Stimulated activated CD4-positive, alpha-beta T cell treated with anti-CD3 and anti-CD28 coated beads, Interleukin-15, amount 100 ng/mL, for 24 hours (primary cell): ENCODE measurements at places on chromosomes 3 and 15.

DNA sequence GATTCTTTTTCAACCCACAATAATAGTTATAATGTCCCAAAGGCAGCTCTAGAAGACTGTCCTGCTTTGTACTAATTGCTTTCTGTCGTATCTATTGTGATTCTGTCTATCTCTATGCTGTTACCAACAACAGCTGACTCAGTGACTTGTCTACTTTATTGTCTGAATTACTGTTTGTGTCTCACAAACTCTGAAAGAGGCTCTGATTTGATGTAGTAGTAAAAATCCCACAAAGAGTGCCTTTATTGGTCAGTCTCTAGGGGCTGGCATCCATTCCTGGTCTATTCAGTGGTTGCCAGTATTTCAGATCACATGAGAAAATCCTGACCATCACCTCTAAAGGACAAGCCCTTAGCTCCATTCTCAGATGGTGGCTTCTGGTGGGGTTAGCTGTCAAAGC, 254.2 kb downstream of the NSUN3 start:
- no peak for DNase-seq

- no peak for DNase-seq
Observed at GRCh38 chr3:67609709-67610108, 44.7 kb downstream of the SUCLG2 start.

GRCh38 chr3:105634708-105635107, 234.1 kb downstream of the CBLB start:
- no peak for DNase-seq

DNA sequence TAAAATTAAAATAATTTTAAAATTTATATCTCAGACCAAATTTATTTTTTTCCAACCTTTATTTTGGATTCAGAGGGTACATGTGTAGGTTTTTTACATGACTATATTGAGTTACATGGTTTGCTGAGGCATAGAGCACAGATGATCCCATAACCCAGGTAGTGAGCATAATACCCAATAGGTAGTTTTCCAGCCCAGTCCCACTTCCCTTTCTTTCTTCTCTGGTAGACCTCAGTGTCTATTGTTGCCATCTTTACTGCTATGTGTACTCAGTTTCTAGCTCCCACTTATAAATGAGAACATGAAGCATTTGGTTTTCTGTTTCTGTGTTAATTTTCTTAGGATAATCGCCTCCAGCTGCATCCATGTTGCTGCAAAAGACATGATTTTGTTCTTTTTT, 338.1 kb downstream of the EFHB start:
- no peak for DNase-seq

DNA sequence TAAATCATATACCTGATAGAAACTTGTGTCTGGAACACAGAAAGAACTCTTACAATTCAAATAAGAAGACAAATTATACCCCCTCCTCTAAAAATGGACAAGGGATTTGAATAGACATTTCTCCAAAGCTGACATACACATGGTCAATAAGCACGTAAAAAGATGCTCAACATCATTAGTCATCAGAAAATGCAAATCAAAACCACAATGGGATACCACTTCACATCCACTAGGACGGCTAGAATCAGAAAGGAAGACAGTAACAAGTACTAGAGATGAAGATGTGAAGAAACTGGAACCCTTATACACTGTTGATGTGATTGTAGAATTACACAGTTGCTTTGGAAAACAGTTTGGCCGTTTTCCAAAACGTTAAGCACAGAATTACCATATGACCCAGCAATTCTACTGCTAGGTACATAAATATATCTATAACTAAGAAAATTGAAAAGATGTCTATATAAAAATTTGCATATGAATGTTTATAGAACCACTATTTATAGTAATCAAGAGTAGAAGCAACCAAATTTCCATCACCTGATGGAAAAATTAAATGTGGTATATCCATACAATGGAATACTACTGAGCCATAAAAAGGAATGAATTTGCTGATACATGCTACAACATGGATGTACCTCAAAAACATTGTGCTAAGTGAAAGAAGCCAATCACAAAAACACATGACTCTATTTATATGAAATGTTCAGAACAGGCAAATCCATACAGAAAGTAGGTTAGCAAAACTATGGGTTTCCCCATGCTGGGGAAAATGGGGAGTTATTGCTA, 60.8 kb downstream of the GREM1 start:
- DNase-seq = no peak

- no peak for DNase-seq
Observed at GRCh38 chr3:194305356-194306108, 45.6 kb downstream of the CPN2 start.

DNA sequence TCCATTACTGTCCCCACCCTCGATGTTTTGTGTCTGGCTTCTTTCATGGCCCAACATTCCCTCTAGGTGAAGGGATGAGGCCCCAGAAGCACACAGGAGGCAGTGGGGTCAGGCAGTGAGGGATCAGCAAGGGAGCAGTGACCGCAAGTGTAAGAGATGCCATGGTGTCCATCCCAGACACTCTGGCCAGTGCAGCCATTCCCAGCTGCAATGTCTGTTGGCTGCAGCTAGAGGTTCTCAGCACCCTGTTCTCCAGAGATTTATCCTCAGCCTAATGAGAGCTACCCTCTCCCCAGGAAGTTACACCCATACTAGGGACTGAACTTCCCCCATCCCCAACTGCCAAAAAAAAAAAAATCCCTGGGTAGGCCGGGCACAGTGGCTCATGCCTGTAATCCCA, 40.2 kb downstream of the TRANK1 start:
- no peak for DNase-seq

- no peak for DNase-seq
Observed at GRCh38 chr3:102531686-102532085, 96.9 kb downstream of the ZPLD1 start.

DNA sequence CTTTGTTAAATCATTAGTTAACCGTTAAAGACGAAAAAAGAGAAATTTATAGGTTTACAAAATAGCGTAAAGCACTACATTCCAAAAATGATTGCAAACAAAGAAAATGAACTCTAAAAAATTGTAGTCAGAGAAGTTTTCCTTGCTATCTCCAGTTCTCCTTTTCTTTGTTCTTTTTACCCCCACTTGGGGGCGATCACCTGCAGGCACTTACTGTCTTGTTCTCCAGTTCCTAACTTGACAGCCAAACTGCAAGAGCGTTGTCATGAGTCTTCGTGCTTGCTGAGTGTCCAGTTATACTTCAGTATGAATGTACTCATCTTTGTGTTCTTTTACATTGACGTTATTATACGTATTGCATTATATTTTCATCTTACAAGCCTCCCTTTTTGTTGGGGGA, 54.5 kb downstream of the CHD2 start:
- peak; percentile 15 for DNase-seq

- no peak for DNase-seq
Observed at GRCh38 chr3:81846988-81847387, 85.5 kb upstream of the GBE1 start.

DNA sequence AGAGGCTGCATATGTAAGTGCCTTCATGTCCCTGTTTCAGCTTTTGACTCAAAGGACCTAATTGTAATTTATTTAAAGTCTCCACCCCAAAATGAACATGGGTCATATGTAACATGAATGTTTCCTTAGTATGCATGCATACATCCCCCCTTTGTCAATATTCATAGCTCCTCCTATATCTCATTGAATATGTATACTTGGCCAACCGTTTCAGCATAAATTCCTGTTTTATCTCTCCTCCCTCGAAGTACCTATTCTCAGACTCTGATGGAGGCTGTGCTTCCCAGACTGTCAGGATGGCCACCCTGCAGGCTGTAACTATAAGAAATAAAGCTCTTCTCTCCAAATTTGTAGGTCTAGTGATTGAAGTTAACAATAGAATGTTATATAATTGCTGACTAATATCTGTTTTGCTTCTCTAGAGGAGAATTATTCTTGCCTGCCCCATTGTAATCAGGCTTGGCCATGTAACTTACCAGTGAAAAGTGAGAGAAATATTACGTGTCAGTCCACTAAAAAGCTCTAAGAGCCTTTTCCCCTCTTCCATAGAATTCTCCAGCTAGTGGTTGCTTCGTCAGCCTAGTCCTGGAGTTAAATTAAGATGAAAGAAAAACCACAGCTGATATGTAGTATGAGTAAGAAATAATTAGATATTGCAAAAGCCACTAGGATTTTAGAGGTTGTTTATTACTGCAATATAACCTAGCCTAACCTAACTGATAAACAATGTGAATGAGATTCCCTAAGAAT, 245.1 kb downstream of the ZNF385D start:
- DNase-seq = no peak

- DNase-seq = no peak
Observed at GRCh38 chr3:34207002-34207401, 408.6 kb downstream of the PDCD6IP start.

DNA sequence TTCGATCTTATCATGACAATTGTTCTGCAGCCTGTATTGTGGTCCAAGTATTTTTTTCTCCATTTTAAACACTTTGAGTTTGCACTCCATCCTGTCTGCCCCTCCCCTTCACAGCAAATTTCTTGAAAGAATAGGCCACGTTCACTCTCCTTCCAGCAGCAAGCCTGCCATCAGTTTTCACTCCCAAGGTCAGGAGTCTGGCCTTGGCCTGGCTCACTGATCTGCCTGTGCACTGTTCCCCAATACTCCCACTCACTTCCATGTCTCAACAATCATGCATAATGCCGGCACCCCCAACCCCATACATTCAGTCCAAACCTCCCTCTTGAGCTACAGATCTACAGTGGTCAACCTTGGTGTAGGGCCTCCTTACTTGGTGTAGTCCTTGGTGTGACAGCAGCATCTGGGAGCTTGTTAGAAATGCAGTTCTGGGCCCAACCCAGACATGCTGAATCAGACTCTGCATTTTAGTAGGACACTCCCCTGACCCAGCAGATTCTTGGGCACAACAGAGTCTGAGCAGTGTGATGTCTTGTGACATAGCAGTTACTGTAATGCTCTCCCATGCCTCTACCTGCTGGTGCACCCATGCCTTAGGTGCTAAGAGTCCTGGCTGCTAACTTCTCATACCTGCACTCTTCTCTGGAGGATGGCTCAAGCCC, 58.3 kb upstream of the XCR1 start:
- no peak for DNase-seq

DNA sequence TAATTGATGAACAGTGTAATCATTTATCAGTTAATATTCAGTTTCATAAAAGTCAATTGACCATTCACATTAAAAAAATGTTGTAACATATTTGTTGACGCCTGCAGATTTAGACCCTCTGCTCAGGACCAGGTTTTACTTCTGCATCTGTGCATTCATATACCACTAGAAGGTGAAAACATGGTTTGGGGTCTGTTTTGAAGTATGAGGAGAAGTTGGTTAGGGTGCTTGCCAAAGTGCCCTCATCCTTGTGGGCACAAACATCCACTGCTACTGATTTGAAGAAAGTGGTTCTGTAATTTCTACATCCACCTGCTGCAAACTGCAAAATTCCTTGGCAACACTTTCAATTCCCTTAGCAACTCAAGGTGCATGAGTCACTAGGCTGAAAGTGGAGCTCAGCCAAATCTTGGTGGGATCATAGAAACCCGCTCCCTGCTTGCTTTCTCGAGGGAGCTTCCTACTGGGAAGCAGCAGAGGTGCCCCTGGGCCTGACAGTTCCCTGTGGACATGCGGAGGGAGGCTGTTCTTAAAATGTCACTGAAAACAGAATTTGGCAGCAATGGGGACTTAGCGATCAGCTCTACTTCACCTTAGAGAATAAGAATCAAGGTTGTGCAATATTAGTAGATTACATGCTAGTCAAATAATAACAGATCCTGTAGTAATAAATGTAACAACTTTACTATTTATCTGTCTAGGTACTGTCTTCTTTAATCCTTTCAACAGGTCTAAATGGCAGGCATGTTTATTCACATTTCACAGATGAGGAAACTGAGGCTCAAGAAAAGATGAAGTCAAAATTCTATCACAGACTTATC, 301.0 kb upstream of the TBL1XR1 start:
- no peak for DNase-seq

GRCh38 chr3:150247441-150247840, 160.7 kb upstream of the TSC22D2 start:
- DNase-seq = no peak

- no peak for DNase-seq
Observed at GRCh38 chr3:162250782-162251181, 754.2 kb downstream of the OTOL1 start.

- DNase-seq = no peak
Observed at GRCh38 chr15:74240002-74240568, 4.0 kb downstream of the CCDC33 start.

- no peak for DNase-seq
Observed at GRCh38 chr15:88717382-88718031, 78.7 kb downstream of the ISG20 start.

GRCh38 chr3:32208447-32208846, 30.0 kb upstream of the CMTM8 start:
- no peak for DNase-seq

GRCh38 chr3:184604615-184605290, 43.2 kb downstream of the EPHB3 start:
- DNase-seq = no peak

DNA sequence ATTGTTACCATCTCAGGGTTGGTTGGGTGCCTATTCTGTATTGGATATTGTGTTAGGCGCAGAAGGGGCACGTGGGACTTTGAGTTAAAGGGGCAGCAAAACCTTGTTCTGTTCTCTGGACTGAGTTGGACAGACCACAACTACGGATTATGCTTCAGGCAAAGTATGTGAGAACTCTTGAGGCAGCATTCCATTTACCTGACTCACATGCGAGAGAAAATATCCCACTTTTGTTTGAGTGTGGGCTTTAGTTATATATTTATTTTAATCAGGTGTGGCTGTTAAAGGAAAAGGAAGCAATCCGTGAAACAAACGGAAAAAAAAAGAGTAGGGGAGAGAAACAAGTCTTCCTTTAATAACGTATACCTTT, 627 bp upstream of the PLS1 start:
- no peak for DNase-seq

- DNase-seq = no peak
Observed at GRCh38 chr3:170171563-170171962, 10.0 kb downstream of the PHC3 start.

GRCh38 chr3:52236424-52236886, 2.5 kb downstream of the TWF2 start:
- DNase-seq = no peak

DNA sequence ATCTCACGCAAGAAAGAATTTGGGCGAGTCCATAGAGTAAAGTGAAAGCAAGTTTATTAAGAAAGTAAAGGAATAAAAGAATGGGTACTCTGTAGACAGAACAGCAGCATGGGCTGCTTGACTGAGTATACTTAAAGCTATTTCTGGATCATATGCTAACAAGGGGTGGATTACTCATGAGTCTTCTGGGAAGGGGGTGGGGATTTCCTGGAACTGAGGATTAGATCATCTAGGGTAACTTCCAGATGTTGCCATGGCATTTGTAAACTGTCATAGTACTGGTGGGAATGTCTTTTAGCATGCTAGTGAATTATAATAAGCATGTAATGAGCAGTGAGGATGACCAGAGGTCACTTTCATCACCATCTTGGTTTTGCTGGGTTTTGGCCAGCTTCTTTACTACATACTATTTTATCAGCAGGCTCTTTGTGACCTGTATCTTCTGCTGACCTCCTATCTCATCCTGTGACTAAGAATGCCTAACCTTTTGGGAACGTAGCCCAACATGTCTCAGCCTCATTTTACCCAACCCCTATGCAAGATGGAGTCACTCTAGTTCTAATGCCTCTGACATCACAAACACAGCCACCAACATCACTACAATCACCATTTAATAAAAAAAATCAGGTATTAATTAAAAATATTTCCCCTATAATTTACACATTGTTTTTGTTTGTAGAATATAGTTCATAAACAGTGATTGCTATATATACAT, 890.7 kb upstream of the EPHA6 start:
- DNase-seq = peak; percentile 30

GRCh38 chr15:88331291-88331690, 74.8 kb upstream of the NTRK3 start:
- DNase-seq = peak; percentile 72

- peak; percentile 6 for DNase-seq
Observed at GRCh38 chr15:66721501-66721937, 19.5 kb downstream of the SMAD6 start.

- DNase-seq = peak; percentile 93
Observed at GRCh38 chr3:128993461-128994172, at the start of gene CFAP92. CFAP92 (minus strand) TSS chr3:128994076; CDS start chr3:128993304, 772 bp downstream.
